Fibroblast of skin of abdomen (primary cell): ENCODE measurements at places on chromosomes 7 and 10.

GRCh38 chr7:79317728-79318127 is 135.7 kb downstream of the MAGI2 start:
- peak; percentile 84 for DNase-seq

GRCh38 chr10:117174439-117175214 is 22.7 kb upstream of the KCNK18 start:
- DNase-seq, result peak; percentile 61

DNA sequence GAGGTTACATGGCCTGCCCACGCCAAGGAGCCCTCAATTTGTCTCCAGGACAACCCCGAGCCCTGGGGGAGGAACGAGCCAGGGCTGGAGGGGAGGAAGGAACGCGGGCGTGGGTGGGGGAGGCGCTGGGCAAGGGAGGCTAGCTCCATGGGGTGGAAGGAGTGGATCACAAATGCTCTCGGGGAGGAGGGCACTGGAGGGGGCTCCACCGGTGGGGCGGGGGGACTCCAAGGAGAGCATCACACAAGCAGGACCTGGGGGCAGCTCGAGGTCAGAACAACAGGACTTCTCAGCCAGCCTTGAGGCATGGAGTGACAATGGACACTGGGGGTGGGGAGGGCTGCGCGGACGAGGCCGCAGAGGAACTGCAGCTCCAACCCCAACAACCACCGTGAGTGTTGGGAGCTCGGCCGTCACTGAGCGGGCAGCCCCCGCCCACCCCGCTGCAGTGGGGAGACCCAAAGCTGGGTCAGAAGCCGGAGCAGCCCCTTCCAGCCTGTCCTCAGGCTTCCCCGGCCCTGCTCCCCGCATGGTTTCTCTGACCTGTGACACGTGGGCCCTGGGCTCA is 41.1 kb downstream of the STK32C start:
- DNase-seq, result no peak

DNA sequence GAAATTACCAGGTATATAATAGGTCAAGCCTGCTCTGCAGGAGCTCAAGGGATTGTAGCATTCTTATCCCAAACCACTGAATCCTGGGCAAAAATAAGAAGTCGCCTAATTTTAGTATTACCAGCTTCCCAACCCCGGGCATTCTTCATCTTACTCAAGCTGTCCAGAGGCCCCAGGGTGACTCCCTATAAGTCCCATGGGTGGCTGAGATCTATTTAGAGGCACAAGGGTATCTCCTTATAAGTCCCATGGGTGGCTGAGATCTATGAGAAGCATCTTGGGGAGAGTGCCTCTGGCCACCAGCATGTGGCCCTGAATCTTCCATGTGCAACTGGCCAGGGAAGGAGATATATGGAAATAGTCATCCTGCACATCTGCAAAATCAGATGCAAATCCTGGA is 38.9 kb downstream of the PRSS2 start:
- DNase-seq, result no peak

DNA sequence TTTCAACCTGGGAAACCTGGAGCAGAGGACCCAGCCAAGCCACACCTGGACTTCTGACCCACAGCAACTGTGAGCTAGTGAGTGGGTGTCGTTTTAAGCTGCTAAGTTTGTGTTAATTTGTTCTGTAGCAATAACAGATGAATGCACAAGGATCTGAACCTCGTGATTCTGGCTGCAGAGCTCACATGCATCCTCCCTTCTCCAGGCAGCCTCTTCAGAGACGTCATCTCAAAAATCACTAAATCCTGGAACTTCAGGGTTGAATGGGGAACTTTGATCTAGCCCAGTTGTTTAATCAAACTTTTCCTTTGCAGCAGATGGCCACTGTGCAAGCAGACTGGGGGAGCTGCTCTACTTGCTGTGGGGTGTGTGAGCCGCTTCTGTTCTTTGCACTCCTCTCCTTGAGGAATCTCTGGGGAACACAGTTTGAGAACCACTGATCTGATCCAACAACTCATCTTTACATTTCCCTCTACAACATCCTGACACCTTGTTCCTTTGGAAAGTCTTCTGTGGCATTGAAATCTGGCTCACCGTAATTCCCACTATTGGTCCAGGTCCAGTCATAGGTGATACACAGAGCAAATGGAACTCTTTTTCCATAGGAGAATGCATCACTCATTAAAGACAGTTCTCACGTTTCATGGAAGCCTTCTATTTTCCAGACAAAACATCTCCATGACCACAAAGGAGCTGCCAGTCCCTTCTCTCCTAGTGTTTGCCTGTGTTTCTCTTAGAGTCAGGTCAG is 90.3 kb downstream of the CHN2 start:
- no peak for DNase-seq

GRCh38 chr7:19203686-19204085 is 58.5 kb upstream of the FERD3L start:
- no peak for DNase-seq

DNA sequence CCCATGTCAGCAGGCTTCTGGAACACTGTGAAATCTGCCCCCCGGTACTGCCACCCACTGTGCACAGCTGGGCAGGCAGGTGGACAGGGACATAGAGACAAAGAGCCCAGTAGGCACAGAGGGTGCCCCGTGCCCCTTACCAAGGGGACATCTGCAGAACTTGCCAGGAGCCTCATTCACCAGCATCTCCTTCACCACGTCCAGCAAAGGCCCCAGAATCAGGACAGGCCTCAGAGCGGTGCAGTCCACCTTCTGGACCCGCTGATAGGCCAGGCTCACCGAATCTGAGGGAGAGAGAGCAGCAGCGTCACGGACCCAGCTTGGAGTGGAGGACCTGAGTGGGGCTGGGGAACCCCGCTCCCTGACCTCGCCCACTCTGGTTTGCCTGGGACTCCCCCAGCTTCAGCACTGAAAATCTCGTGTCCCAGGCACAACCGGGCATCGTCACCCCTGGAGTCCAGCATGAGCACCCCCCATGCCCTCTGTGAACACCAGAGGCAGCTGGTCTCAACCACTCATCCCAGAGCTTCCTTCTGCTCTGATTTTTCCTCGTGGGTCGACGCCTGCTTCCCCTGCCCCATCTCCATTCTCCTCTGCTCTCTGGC is 130.1 kb downstream of the DLG5 start:
- DNase-seq, result no peak

- peak; percentile 35 for DNase-seq
These were observed 776 bp downstream of the PEX1 start for GRCh38 chr7:92527300-92528187.

GRCh38 chr10:59271160-59271559 is 91.2 kb downstream of the FAM13C start:
- DNase-seq, result no peak

- no peak for DNase-seq
These were observed 731.5 kb upstream of the FZD8 start for GRCh38 chr10:36373424-36374096.

DNA sequence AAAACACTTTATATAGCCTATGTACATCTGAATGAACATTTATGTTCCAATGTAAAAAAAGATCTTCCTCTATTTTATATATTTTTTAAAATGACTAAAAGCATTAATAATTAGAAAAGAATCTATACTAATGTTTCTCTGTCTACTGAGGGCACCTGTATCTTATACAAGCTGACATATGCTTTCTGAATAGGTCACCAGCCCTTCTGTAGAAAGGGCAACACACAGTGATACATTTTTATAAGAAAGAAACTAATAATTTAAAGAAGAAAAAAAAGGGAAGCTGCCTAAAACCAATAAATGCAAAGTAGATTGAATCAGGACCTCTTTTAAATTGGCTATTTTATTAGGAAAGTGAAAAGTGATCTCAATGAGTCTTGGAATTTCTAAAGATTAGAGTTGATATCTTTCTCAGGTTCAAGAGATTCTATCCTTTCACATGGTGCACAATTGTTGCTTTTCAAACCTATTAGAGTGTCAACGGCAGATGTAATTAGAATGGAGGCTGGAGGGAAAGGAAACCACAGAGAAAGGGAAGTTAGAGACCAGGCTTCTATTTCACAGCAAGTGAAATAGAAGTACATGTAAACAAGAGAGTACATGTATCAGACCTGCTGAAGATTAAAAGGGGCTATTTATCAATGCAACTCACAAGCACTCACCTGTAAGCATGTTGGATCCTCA is 6.3 kb downstream of the MTPN start:
- DNase-seq, result no peak

DNA sequence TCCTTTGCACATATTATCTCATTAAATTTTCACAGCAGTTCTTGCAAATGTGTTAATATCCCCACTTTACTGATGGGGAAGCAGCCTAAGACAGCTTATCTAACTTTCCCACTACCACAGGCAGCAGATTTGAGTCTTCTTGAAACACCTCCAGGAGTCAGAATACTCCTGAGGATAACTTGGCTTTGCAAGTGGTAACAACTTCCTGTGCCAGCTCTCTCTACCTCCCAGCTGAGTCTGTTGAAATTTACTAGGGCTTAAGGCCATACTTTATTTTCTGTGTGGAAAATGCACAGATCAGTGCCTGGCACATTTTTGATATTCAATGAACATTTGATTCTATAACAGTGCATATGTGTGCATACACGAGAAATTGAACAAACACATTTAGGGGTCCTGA is 136.1 kb upstream of the COBL start:
- no peak for DNase-seq

DNA sequence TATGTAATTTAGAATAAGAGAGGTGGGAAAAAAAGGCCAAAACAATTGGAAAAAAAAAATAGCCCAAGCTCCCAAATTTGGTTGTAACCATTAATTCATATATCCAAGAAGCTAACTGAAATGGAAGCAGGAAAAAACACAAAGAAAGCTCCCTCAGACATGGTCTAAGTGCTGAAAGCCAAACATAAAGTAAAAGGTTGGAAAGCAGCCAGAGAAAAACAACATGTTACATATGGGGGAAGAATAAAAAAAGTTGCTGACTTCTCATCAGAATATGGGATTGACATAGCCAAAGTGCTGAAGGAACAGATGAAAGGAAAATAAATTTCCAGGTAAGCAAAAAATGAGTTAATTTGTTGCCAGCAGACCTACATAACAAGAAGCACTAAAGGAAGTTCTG is 40.3 kb downstream of the PDZD8 start:
- no peak for DNase-seq

DNA sequence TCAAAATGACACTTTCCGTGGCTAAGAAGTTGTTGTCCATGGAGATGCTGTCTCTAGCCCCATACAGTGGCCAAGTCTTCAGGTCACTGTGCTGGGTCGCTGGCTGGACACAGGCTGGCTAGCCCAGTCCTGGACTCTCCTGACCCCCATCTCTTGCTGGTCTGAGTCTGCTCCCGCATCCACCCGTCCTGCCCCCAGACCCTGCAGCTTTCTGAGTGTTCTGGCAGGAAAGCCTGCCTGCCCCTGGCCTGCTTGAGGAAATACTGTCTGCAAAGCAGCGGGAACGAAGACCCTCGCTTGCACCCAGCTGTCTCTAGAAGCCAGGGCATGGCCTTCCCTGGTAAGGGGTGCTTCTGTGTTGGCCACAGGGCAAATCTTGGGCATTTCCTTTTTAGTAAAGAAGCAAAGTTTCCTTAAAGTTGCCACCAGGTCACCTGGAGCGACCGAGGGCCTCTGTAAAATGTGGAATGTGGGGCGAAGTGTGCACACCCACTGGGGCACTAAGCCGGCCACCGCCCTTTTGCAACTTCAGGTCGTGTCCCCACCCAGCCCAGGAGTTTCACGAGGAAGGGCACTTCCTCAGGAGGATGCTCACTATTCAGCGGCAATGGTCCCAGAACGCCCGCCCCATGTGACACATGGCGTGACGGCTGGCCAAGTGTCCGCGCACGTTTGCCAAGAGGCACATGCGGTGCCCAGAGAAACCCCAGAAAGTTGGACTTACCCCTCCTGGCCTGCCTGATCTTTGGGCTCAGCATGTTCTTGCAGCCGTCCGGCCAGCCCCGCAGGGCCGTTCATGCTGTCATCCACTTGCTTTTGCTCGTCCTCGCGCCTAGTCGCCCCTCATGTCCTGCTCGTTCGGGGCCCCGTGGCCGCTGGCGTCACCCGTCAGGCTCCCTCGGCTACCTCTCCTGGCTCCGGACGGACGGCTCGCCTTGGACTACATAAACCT is 558 bp downstream of the ARHGAP22 start:
- no peak for DNase-seq

GRCh38 chr10:103851261-103851660 is 4.1 kb downstream of the SH3PXD2A start:
- DNase-seq, result no peak

DNA sequence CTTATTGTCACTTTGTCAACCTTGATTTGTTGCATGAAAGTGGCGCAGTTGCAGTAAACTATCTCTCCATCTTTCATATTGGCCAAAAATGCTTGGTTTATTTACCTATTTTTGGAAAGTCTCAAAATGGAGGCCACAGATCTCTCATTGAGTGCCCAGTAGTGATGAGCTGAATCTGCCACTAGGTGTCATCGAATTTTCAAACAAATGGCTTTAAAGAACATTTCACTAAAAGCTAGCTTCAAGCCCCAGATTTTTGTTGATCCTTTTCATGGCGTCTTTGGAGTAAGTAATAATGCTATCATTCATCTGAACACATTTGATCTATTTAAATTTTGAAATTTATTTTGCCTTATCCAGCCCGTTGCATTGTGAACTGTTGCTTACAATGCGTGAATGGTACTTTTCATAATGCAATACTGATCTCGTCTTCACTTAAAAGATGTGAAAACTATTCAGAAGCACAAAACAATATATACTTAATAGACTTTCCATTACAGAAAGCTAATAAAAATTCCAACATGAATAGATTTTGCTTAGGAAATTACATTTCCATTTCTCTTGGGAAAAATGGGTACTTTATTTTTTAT is 236.2 kb downstream of the DNAJB9 start:
- peak; percentile 29 for DNase-seq

GRCh38 chr7:28052933-28053332 is 127.7 kb downstream of the JAZF1 start:
- peak; percentile 83 for DNase-seq

GRCh38 chr10:64484811-64485330 is 963.7 kb downstream of the REEP3 start:
- peak; percentile 1 for DNase-seq

- DNase-seq, result no peak
These were observed 17.8 kb downstream of the HDAC9 start for GRCh38 chr7:18513343-18513742.

GRCh38 chr7:137661634-137662033 is 185.1 kb downstream of the DGKI start:
- no peak for DNase-seq

DNA sequence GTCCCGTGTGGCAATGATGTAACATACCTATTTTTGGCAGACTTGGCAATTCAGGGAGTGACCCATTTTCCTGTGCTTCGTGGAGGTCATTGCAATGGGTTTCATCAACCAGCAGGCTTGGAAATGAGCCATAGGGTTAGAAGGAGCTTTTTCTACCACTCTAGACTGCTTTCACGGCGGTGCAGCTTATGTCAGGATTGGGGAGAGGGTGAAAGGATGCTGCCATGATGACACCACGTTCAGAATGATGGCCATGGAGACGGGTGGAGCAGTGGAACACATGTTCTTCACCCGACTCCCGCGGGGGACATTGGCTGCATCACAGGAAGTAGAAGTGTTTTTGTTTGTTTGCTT is 220.2 kb downstream of the EMX2 start:
- peak; percentile 67 for DNase-seq
